ENCODE measurements at places on chromosomes 12 and 14. TPM values are rescaled to one million over a fixed set of nuclear protein-coding genes. Genes with fewer than 3 reads are reported as not detected.

The MYRFL gene
- total RNA-seq = 1.9 TPM

GRCh38 chr12:54622463-54623183 lies 12.1 kb downstream of the LACRT start:
- H3K27ac ChIP-seq = no peak overlapping the region
- H3K27me3 ChIP-seq = no peaks in the 10 kb centered on the region
- DNase-seq = no peak
- H3K4me3 ChIP-seq = no peak overlapping the region
- no peaks in the 10 kb centered on the region for H3K36me3 ChIP-seq

The REM2 gene
- 0.92 TPM for total RNA-seq

The RAN gene
- total RNA-seq = 210 TPM

- no peak for DNase-seq
- no peaks in the 10 kb centered on the region for H3K27me3 ChIP-seq
- no peaks in the 10 kb centered on the region for H3K36me3 ChIP-seq
These were observed 178.6 kb downstream of the TMEM132C start for GRCh38 chr12:128445415-128446127.

- no peak overlapping the region for H3K27ac ChIP-seq
- DNase-seq = peak; percentile 70
- H3K27me3 ChIP-seq = no peaks in the 10 kb centered on the region
- peaks cover 11% of the 10 kb centered on the region for H3K4me1 ChIP-seq
These were observed 747 bp upstream of the DACT1 start for GRCh38 chr14:58637040-58637390.

DNA sequence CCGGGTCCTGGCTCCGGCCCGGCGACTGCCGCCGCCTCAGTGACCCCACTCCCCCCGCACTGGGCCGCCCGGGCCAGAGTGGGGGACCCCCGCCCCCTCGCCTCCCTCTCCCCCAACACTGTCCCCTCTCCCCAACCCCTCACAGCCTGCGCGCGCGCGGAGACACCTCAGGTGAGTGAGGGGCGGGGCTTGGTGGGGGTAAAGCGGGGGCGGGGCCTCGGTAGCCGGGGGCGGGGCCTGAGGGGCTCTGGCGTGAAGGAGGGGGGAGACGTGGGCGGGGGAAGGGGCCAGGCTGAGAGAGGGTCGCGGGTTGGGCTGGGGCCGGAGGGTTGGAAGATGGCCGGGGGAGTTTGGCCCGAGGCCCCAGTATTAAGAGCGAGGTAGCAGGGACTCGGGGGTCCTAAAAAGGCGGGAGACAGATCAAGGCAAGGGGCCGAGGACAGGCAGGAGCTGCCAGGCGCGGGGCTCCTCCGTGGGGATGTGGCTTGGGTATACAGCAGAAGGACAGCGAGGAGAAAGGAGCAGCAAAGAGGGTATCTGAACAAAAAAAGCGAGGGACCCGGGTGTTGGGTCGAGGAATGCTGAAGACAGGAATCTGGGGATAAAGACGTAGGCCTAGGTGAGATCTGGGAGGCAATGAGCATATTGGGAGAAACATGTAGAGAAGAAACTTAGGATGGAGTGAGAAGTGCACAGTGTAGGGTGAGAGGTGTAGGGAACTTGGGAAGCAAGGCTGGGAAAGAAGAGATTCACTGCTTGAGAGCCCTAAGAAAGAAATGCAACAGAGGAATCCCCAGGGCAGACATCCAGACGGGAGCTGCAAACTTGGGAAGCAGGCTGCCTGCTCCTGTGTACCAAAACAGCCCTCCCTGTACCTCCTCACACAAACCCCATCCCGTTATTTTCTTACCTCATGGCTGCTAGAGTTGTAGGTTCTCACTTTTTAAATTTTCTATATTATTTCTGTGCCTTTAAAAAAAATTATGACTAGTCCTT lies 10.8 kb downstream of the SUOX start:
- no peaks in the 10 kb centered on the region for H3K4me1 ChIP-seq
- peak; percentile 79 for DNase-seq
- H3K27me3 ChIP-seq = no peaks in the 10 kb centered on the region
- H3K27ac ChIP-seq = peak overlapping the region; percentile 94

DNA sequence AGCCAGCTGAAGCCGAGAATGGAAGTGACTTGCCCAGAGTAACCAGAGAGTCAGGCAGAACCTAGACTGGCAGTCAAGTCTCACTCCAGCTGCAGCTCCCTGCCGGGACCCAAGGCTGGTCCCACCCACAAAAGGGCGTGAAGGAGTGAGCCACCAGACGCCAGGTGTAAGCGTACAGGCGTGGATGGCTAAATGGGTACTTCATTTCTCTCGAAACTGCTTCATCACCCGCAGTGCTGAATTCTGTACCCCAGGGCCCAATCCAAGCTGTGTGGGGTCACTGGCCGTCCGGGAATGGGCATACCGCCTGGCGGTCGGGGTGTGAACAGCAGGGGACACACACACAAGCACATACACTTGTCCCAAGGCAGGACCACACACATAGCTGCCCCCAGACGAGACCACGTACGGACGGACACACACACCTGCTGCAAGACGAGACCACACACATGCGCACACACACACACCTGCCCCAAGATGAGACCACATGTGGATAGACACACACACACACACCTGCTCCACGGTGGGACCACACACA lies 34.8 kb downstream of the DEGS2 start:
- no peak overlapping the region for H3K4me3 ChIP-seq
- no peak for DNase-seq
- no peaks in the 10 kb centered on the region for H3K4me1 ChIP-seq
- peaks cover 26% of the 10 kb centered on the region for H3K36me3 ChIP-seq

The TAS2R42 gene
- total RNA-seq = not detected

DNA sequence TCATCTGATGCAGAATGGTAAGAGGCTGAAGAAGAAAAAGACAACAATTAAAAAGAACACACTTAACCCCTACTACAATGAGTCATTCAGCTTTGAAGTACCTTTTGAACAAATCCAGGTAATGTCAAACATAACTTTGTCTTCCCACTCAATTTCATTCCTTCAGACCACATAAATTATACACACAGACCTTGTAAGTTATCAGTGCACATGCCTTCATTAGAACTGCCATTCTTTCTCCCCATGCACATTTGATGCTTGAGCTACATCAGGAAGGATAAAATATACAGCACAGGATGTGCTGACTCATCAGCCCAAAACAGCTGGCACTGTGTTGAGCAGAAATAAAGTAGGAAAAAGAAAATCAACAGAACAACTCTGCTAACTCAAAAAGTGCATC lies 246.7 kb downstream of the PAWR start:
- H3K27me3 ChIP-seq = no peaks in the 10 kb centered on the region
- no peak overlapping the region for H3K27ac ChIP-seq
- no peaks in the 10 kb centered on the region for H3K4me1 ChIP-seq
- H3K36me3 ChIP-seq = no peaks in the 10 kb centered on the region
- no peak for DNase-seq

- no peaks in the 10 kb centered on the region for H3K27me3 ChIP-seq
- no peak overlapping the region for H3K27ac ChIP-seq
- no peak overlapping the region for H3K4me3 ChIP-seq
- no peaks in the 10 kb centered on the region for H3K4me1 ChIP-seq
These were observed 75.9 kb upstream of the GNG2 start for GRCh38 chr14:51784466-51784865.

The FAM222A gene
- 2.6 TPM for total RNA-seq

DNA sequence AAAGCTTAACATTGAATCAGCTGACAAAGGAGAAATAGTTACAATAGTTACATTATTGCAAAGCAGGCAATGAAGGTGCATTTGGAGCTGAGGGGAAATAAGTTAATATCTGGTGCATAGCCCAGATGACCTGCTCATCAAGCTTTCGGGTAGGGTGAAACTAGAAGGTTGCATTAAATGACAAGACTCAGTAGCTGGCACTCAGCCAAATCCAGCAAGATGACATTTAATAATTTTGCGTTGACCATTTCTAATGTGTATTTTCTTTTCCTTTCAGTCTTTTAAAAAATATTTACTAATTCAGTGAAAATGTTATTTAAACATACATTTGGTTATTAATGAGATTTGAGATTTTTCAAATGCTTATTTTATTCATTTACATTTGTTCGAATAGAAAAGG lies 188.6 kb downstream of the SLC5A8 start:
- H3K4me3 ChIP-seq = no peak overlapping the region
- no peak overlapping the region for H3K27ac ChIP-seq
- no peak for DNase-seq
- no peaks in the 10 kb centered on the region for H3K36me3 ChIP-seq
- H3K27me3 ChIP-seq = no peaks in the 10 kb centered on the region

The NDUFB1 gene
- 173 TPM for total RNA-seq

DNA sequence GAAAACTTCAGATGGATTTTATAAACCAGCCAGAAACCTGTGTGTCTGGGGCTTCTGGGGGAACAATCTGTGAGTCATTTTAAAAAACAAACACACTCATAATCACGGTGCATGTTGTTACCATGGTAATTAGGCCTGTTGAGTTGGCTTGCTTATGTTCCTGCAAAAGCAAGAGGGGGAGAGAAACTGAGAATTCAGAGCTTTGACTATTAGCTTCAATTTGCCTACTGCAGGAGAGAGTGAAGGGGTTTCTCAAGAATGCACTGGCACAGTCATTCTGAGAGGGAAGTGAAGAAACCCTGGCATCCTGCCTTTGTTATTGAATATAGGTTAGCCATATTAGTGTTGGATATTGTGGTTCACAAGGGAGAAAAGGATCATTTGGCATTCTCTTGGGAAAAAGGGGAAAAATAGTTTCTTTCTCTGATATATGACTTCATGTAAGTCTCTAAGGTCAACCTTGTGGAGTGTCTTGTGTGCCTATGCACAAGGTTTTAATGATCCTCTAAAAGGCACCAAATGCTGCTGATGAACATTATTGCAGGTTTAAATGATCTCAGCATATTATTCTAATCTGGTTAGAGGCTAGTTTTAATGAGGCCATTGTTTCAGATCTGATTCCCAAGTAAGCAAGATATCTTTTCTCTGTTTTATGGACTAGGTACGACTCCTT lies 12.9 kb downstream of the GNG2 start:
- no peaks in the 10 kb centered on the region for H3K4me1 ChIP-seq
- H3K4me3 ChIP-seq = no peak overlapping the region
- no peaks in the 10 kb centered on the region for H3K36me3 ChIP-seq

The MEG3 gene
- total RNA-seq = 267 TPM

DNA sequence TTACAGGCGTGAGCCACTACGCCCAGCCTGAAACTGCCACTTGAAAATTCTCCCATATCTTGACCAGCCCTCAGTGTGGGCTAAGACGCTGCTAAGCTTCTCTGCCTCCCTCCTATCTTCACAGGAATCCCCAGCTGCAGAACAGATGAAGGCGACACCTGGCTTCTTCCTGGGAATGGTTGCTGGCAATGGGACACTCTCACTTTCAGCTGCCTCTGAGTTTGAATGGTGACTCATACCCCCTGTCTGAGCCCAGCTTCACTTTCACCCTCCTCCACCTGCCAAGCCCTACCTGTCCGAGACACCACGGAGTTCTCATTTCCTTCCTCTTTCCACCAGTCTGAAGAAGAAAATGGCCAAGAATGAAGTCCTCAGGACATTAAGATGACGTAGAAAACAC lies 18.3 kb upstream of the VASH1 start:
- H3K27me3 ChIP-seq = no peaks in the 10 kb centered on the region
- DNase-seq = no peak
- H3K4me3 ChIP-seq = no peak overlapping the region
- no peak overlapping the region for H3K27ac ChIP-seq

The MGP gene
- 175 TPM for total RNA-seq

DNA sequence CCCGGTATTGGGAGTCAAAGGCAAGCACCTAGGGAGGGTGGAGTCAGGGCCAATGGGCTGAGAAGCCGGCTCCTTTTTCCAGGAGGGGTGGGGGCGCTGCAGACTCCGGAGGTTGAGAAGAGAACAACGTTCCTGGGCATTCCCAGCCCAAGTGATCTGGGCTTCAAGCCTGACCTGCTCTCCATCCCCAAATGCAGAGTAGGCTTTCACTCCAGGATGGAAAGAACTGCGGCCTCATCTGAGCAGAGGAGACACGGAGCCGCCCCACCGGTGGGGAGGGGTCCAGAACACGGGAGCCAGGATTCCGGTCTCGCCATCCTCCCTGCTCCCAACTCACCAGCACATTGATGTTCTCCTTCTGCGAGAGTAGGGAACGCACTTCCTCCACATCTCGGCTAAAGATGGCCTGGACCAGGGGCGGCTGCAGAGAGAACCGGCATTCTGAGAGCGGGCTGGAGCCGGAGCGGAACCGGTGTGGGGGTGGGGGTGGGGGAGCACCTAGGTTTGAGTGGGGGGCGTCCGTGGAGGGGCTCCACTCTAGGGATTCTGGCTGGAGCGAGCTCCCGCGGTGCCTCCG lies 605 bp downstream of the ANKRD52 start:
- H3K4me1 ChIP-seq = no peaks in the 10 kb centered on the region
- no peak for DNase-seq
- peak overlapping the region; percentile 98 for H3K4me3 ChIP-seq
- H3K27ac ChIP-seq = peak overlapping the region; percentile 95

The CLEC2A gene
- not detected for total RNA-seq

DNA sequence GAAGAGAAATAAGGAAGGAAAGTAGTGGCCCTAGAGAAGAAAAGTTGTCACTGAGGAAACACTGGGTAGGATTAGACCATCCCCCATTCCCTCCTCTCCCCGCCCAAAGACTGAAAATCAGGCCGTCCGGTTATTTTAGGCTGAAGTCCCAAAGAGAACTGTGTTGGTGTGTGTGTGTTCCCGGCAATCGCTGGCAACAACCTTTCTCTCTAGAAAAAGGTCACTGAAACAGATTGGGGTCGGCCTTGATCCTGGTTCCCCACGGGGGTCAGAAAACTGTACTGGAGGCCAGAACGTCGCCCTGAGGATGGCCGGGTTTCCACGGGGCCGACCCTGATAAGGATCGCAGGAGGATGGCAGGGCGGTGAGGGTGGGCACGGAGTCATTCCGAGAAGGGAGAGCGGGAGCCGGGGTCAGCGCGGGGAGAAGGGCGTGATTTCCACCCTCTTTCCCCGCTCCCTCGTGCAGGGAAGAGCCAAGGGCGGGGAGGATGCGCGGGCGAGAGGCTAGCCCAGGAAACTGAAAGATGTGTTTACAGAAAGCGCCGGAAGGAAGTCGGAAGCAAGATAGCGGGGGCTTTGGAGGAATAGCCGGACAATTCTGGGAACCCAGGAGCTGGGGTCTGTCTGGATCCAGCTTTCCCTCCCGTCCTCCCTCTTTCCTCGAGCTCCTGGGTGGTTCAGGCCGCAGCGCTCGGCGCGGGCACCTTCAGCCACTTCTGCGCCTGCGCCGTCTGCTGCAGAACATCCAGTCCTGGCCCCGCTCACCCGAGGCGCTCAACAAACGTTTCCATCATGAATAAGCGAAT lies 25.3 kb upstream of the SPTLC2 start:
- H3K4me3 ChIP-seq = peak overlapping the region; percentile 25
- H3K4me1 ChIP-seq = peaks cover 9% of the 10 kb centered on the region
- DNase-seq = peak; percentile 79
- no peaks in the 10 kb centered on the region for H3K27me3 ChIP-seq
- no peaks in the 10 kb centered on the region for H3K36me3 ChIP-seq
- peak overlapping the region; percentile 93 for H3K27ac ChIP-seq

DNA sequence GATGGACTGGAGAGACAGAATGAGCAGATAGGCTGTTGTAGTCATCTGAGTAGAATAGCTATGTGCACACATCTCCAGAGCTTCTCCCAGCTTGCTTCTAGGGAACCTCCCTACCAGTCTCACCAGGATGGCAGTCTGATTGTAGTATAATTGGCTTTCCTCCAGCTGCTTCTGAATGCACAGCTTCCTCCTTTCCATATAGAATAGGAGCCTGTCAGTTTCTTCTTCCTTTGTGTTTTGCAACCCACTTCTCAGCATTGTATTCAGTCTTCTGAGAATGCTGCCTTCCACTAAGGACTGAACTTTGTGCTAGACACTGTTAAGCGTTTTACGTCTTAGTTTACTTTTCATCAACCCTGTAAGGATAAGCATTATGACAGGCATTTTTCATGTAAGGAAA lies 2.2 kb upstream of the CSAD start:
- no peak overlapping the region for H3K27ac ChIP-seq
- peaks cover 20% of the 10 kb centered on the region for H3K4me1 ChIP-seq
- no peaks in the 10 kb centered on the region for H3K27me3 ChIP-seq
- DNase-seq = no peak

Measured in lung (tissue), 17 donors.